ENCODE measurements at places on chromosomes 2 and 18.

DNA sequence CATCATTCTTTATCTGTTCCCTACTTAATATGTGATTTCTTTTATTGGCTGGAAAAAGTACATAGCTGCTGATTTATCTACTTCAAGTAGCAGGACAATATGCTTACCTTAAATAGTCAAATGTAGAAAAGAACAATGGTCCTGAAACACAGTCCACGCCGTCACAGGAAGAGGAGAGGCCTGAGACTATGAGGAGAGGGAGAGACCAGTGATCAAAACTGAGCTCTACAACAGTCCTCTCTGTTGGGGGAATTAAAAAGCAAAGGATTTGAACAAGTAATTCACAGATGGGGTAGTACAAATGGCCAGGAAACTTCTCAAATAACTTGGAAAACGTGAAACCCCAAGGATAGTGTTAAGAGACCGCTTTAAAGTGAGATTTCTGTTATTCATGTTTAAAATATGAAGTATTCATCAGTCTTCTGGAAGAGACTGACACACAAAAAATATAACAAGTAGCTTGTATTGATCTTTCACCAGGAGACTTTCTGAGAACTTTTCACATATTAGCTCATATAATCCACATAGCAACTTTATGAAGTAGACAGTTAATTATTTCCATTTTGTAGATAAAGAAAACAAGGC, 20.2 kb downstream of the SCYGR8 start:
- no peak for DNase-seq

- no peak for DNase-seq
These were observed 44.8 kb upstream of the POMC start for GRCh38 chr2:25213229-25213628.

DNA sequence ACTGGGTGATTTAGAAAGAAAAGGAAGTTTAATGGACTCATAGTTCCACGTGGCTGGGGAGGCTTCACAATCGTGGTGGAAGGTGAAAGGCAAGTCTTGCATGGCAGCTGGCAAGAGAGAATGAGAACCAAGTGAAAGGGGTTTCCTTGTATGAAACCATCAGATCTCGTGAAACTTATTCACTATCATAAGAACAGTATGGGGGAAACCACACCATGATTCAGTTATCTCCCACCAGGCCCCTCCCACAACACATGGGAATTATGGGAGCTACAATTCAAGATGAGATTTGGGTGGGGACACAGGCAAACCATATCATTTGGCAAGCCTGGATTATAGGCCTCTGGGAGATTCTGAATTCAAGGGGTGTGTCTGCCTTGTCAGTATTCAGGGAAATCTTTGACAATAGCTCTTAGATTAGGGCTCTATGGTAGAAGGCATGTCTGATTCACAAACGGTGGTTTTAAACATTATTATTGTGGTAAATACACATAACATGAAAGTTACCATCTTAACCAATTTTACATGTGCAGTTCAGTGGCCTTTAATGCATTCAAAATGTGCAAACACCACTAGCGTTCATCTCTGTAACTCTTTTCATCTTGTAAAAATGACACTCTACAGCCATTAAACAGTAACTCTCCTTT, 15.3 kb upstream of the PLB1 start:
- no peak for DNase-seq

- DNase-seq: no peak
These were observed 464.1 kb downstream of the TSN start for GRCh38 chr2:122219504-122219903.

DNA sequence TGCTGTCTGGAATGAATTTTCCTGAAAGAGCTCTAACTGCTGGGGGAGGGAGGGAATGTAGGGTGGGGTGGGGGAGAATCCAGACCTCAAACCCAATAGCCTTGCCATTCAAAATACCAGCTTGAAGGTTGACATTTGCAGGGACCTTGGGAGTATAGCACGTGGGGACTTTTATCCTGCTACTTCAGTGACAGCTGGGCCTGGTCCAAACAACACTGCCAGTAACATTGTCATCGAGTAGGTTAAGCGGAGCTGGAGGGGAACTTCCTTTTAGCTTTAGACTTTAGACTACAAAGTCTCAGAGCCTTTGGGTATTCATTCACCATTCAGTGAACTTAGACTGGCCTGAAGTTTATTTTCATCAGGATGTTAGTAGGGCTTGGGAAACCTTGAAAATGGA, 248.7 kb downstream of the MEIS1 start:
- no peak for DNase-seq

DNA sequence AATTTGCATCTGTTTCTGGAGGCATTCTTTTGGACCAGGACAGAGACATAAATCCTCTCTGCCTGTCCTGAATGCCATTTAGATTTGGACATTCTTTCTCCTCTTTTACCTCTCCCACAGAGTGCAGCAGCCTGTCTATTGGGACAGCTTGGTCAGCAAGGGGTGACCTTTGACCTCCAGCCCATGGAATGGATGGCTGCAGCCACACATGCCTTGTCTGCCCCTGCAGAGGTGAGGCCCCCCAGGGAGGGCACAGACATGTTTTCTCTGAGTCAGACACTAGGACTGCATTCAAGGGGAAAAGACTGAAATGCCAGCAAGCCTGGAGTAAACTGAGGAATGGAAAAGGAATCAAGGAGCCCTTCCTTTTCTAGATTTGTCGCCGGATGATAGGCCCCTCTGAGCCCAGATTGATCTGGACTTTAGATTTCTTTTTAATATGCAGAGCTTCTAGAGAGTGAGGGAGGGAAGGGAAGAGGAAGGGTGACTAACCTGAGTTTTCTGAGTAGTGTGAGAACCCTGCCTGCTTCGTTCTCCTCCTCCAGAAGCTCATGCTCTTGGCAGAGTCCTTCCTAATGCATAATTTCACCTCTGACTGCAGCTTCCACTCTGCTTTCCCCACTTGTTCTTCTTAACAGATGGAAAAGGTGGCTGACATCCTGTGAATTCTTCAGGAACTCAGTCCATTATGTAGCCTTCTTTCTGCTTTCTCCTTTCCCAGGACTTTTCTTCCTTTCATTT, 16.1 kb upstream of the TTLL4 start:
- no peak for DNase-seq

GRCh38 chr2:135005753-135006152, 41.5 kb downstream of the MAP3K19 start:
- DNase-seq: no peak

- DNase-seq: no peak
These were observed 224.4 kb downstream of the ZNF385B start for GRCh38 chr2:179636995-179637394.

DNA sequence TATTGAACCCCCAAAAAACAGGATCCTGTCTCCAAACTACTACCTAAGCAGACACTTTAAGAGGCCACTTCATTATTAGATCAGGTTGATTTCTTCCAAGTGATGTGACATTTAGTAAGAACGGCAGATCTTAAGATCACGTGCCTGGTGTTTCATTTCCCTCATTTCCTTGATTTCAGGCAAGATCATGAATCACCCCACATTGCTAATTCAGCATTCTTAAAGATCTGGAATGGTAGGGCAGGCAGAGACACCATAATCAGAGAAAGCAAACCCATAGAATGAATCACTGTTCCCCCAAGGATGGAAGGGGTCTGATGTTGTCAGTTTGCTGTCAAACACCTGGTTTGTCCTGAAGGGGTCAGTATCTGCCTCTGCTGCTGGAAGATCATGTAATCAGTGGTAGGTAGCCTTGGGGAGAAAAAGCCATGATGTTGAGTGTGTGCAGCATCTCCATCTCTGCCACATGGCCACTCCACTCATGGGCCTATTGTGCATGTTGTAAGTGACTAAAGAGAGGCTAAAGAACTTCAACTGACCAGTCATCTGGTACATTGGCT, 133.9 kb downstream of the ARHGAP15 start:
- no peak for DNase-seq

- no peak for DNase-seq
These were observed 67.6 kb upstream of the STAT1 start for GRCh38 chr2:191081411-191082155.

DNA sequence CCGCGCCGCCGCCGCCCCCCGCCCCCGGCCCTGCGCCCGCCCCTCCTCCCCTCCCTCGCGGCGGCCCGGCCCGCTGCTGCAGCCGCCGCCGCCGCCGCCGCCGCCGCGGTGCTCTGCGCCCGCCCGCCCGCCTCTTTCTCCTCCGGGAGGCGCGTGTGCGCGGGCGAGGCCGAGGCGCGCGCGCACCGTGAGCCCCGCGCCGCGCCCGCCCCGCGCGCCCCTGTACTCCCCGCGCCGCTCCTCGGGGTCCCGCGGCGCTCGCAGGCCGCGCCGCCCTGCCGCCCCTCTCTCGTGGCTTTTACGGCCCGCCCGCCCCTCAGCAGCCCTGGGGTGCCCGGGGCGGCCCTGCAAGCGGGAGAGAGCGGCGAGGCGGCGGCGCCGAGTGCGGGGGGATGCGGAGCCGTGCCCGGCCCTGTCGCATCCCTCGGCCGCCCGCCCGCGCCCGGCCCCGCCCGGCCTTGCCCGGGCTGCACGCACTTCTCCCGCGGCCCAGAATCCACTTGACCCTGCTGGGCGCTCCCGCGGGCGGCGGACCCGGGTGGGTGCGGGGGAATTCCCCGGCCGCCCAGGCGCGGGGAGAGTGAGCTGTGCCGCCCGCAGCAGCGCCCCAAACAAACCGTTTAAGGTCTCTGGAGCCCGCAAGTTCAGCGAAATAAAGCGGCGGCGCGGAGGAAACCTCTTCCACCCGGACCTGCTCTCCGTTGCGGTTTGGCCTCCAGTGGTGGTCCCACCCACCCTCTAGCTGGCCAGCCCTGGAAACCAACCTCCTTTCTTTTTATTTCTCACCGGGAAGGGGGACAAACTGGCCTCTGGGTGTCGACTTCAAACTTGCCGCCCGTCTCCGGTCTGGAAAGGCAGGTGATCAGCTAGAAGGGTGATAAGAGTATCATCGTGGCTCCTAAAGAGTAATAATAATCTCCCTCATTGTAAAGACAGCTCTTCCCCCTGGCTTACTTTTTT, 37.4 kb downstream of the AFF3 start:
- DNase-seq: no peak

DNA sequence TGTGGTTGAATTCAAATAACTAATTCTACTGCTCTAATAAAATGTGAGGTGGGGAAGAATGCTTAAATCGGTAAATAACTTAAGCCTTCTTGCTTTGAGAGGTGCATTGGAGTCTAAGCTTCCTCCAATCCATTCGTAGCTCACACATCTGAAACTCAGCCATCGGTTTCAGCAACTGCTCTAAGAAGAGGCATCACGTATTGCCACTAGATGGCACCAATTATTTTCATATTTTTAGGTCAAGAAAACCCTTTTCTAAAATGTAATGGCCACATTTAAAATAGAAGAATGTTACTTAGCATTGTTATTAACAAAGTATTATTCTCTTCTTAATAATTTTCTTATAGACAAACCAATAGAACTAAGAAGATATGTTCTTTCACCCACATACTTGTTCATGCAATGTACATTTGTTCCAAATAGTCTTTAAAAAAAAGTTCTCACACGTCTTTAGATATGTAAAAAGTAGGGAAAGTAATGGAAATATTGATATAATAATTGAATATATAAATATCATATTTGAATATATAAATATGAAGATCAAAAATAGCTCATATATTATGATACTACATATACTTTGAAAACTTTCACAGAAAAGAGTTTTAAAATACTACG, 229.8 kb downstream of the CCDC178 start:
- DNase-seq: peak; percentile 2

DNA sequence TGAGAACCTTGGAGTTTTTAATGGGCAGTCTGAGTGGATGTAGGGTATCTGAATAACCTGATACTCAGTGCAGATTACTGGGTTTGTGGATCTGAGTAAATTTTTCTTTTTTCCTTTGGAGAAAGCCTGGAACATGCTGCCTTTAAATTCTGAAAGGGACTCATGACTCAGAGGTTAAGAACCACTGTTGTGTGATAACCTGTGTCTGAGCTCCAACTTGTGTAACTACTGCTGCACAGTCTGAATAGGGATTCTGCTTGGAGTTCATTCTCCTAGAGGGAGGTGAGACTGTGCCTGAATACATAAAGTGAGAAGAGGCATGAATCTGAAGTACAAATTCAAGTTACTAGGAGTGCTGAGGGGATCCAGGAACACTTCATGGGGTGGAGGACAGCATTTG, 36.2 kb downstream of the KDM3A start:
- DNase-seq: no peak

DNA sequence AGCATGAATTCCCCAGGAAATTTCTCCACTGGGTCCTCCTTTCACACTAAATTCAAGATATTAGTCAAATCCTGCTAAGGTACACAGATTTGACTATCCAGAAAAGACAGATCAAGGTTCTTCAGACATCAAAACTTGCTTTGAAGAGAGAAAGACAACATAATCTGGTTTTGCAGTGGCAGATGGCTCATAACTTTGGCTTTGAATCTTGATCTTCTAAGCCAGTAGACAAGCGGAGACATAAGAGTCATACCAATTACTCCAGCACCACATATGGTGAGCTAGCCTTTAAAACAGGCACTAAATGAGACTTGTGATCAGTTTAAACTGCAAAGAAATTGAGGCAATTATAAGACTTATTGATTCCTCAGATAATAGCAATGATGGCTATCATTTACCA, 29.3 kb downstream of the PDE11A start:
- no peak for DNase-seq

DNA sequence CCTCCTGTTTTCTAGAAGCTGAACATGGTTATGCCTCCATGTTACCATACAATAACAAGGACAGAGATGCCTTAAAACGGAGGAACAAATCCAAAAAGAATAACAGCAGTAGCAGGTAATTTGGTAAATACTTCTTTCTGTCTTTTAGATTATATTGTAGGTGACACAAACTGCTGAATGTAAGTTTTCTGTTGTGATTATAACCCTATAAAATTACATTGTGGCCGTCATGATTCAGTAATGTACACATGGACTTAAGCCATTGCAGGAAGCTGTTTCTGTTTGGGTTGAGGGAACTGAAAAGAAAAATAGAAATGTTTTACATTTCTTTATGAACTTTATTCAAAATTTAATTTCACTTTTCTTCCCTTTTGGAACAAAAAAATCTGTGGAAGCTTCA, 1.2 kb downstream of the MXD1 start:
- no peak for DNase-seq

DNA sequence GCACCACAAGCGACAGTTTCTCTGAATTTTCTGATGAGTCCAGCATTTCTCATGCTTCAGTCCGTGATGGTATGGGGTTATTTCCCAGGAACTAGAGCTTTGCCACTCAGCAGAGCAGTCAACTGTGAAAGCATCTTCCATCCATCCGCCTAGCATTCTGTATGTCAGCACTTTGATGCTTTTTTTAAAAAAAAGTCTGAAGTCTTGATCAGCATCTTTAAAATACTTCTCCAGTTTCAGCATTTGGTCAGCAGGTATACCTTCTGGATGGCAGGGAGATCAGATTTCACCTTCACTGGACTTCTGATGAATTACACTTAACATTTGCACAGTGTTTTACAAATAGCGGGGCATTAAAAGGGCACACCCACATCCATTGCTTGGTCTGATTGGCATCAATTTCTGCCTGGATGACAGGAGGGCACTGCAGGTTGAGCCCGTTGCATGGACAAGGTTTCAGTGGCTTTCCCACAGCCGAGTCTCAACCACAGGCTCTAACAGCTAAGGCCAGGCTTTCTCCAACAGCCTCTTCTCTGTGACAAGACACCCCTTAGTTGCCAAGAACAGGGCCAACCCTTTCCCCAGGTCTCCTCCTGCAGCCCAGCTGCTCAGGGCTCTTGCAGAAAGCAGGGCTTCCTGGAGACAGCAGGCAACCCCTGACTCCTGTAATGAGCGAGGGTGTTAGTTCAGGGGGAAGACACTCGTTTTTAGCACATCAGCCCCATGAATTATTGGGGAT, 54.0 kb downstream of the EMILIN2 start:
- no peak for DNase-seq

GRCh38 chr18:37243741-37244140, 321.9 kb downstream of the CELF4 start:
- no peak for DNase-seq

All from amygdala (tissue), 56 donors.